ENCODE measurements at places on chromosomes 16 and 17.
A peak's percentile ranks its signal among the peaks of the same experiment; 100 is the strongest.

- DNase-seq = no peak
Observed at GRCh38 chr17:2393954-2394749, 6.7 kb downstream of the MNT start.

- DNase-seq = no peak
Observed at GRCh38 chr17:20071824-20072691, 62.9 kb downstream of the SPECC1 start.

DNA sequence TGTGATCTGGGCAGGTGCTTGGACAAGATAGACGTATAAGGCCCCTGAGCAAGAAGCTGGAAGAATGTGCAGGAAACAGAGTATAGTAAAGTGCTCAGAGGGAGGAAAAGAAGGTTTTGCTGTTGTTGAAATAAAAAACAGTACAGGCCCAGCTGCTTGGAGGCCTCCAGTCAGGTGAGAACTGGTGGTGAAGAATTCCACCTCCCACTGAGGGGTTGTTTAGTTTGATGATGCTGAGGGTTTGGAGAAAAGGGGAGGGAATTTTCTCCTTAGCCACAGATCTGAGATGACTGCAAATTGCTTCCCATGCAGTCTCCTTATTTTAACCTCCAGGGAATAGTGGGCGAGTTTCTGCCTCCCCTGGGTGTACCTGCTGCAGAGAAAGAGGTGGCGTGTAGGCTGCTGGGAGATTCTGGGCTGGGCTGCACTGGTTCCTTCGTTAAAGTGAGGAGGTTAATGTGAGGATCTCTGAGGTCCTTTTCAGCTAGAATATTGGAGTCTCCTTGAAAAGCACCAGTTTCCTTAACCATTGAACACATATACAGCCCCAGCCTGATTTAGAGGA is 25.8 kb downstream of the SMPD3 start:
- no peak for DNase-seq

GRCh38 chr16:47970291-47970931 is 185.4 kb downstream of the ABCC12 start:
- no peak for DNase-seq

DNA sequence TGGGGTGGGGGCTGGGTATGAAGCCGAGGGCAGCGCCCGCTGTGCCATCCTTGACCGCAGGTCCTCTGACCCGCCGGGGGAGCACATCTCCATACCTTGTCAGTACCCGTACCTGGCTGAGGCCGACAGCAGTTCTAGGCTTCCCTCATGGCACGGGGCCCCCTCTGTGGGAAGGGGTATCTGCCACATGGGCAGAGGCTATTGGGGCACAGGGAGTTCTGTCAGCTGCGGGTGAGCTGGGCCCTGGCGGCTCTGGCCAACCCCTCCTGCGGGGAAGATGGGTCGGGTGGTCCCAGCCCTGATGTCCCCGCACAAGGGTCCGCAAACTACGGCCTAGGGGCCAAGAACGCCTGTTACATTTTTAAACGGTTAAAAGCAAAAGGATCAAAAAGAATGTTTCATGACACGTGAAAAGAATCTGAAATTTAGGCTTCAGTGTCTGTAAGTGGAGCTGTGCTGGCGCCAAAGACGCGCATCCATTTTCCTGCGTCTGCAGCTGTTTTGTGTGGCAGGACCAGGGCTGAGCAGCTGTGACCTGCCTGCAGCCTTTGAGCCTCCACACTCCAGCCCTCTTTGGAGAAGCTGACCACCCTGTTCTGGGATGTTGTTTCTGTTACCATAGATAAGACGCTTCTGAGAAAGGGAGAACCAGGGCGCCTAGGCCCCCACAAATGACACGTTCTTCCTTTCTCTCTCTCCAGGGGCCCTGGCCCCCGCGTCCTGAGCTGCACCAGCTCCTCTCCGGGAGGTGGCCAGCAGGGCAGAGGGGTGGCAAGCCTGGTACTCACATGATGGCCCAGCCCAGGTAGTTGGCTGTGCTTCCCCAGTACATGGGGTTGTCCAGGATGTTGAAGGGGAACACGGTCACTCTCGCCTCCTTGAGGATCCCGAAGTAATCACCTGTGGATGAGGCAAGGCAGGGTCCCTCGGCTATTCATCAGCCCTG is 12.7 kb upstream of the RASD1 start:
- no peak for DNase-seq

DNA sequence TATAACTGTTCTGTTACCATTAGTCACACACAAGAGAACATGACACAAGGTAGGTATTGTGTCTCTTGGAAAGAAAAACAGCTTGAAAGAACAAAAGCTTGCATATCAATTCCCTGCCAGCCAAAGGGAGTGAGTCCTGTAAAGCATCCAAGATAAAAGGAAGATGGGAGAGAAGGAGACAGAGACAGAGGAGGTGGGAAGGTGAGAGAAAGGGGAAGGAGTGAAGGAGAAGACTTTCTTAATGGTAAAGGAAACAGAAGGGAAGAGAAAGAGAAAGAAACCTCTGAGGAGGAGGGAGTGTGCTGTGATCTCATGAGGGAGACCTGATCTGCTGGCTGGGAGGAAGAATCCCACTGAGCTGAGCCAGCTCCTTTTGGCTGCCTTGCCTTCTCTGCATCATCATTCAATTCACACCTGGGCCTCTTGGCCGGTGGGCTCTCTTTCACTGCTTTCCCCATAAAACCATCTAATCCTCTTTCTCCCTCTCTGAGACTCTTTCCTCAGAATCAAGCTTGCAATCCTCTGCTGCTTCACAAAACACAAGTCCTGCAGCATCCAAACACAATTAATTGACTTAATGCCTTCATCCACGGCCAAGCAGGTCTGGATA is 271.6 kb downstream of the ABCC12 start:
- no peak for DNase-seq

DNA sequence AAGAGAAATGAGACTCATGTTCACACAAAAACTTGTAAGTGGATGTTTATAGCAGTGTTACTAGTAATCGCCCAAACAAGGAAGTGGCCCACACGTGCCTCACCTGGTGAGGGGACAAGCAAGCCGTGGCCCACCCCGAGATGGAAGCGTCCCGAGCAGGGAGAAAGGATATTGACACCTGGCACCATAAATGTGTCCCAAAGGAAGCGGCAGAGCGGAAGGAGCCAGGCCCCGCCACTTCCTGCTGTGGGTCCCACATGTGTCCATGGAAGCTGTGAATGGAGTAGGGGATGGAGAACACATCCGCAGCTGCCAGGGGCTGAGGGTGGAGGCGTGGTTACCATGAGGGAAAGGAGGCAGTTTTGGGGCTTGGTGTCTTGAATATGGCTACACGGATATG is 18.9 kb downstream of the KCNJ18 start:
- no peak for DNase-seq

DNA sequence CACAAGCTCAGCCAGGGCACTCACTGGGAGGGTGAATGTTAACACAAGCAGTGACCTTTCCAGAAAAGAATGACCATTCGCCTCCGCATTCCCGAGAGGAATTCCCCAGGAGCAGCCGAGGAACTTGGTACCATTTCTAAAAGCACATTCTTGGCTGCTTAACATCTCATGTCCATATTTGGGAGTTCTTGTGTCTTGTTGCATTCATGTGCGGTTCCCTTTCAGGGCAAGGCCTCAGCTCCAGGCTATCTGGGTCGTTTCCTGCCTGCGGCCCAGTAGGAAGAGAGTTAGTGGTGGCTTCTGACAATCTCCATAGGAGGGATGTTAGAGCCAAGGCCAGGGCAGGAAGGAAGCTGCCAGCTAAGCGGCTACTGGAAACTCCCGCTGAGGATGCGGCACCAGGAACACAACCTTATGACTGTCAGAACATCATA is 27.8 kb upstream of the MEAK7 start:
- no peak for DNase-seq

DNA sequence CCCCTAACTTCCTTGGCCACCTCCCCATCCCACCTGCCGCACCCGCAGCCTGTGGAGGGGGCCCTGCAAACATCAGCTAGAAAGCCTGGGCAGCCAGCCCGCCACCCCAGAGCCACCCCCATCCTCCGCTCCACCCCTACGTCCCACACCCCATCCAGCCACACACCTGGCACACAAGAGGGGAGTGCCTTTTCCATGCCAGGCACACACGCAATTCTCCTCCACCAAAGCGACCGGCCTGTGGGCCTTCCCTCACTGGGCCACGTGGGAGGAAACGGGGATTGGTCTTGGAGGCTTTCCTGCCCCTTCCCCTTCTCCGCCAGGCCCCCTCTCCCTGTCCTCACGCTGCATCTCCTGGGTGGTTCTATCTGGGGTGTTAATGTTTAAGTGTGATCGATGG is 48.7 kb upstream of the TNRC6C start:
- DNase-seq = no peak

DNA sequence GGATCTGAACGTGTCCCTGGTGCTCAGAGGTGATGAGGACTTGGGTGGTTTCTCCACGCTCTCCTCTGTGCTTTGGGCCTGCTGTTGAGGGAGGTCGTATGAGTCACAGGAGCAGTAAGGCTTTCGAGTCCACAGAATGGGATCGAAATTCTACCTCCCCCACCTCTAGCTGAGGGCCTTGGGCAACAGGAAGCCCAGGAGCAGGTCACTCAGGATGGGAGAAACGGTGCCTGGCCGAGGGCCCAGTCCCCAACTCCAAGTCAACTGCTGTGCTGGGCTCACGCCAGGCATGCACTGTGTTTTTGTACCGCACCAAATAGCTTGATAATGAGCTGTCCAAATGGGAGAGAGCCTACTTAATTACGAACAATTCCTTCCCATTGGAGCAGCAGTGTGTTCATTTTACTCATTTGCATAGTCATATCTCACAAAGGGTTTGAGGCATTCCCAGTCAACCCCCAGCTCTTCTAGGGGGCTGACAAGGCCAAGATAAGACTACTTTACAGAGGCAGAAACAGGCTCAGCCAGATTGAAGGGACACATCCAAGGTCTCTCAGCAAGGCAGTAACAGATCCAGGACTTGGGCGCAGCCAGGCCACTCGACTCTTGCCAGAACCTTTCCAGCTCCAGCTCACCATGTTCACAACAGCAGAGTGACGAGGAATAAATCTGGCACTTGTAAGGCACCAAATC is 53.6 kb downstream of the WNT3 start:
- DNase-seq = no peak

- peak; percentile 93 for DNase-seq
Observed at GRCh38 chr16:66521951-66522771, 27.8 kb downstream of the TK2 start.

DNA sequence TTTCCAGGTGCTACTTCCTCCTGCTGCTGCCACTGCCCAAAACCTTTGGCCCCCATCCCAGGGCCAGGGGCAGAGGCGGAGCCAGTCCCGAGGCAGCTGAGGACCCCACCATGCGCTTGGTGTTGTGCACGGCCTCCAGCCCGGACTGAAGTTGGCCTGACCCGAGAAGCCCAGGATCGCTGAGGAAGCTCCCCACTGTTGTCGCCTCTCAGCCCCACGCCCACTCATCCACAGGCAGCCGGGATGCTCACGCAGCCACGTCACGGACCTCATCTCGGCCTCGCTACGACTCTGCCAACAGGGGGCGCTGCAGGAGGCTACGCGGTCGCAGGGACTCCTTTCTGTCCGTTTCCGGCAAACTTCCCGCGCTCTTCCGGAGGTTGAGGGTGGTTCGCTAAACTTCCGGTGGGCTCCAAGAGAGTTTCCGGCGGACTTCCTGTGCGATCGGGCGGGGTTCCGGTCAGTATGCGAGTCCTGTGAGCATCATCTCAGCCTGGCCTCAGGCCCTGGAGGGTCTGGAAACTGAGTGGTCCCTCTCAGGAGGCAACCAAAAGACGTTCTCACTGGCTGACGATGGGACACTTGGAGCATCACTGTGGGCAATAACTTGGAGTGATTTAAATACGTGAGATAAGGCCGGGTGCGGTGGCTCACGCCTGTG is 12.4 kb downstream of the ZG16B start:
- peak; percentile 90 for DNase-seq

DNA sequence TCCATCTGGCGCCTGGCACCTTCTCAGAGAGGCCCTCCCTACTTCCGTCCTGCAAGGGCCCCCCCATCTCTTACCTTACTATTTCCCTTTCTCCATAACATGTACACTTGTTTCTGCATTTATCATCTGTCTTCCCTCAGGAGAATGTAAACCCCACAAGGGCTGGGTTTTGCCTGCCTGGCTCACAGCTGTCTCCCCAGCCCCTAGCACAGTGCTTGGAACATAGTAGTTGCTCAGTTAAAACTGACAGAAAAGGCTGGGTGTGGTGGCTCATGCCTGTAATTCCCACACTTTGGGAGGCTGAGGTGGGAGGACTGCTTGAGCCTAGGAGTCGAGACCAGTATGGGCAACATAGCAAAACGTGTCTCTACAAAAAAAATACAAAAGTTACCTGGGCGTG is 5.7 kb upstream of the SNN start:
- no peak for DNase-seq

GRCh38 chr16:590188-590814 is 435 bp downstream of the RAB40C start:
- no peak for DNase-seq

DNA sequence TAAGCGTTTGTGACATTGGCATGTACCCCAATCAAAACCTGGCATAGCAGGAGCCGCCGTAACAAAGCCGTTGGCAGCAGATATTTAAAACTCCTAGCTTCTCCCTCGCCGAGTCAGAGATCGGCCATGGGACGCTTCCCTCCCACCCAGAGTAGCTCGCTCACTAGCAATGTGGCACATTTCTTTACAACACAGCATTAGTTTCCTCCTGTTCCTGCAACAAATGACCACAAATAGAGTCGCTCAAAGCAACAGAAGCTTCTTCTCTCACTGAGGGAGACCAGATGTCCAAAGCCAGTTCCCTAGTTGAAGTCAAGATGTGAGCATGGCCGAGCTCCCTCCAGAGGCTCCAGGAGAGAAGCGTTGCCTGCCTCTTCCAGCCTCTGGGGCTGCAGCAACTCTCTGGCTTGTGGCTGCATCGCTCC is 106.7 kb downstream of the RBFOX3 start:
- no peak for DNase-seq

DNA sequence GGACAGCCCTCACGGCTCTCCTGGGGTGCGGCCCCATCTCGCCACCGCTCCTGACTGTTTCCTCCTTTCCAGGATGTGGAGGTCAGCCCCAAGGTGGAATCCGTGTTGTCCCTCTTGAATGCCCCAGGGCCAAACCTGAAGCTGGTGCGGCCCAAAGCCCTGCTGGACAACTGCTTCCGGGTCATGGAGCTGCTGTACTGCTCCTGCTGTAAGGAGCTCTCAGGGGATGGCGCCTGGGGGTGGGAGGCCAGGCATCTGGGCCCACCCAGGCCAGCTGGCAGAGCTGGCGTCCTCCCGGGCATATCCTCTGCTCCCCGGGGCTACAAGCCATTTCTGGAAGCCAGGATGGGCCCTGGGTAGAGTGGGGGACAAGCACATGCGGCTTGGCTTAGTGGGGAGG is 13.2 kb downstream of the IL34 start:
- DNase-seq = no peak

GRCh38 chr16:3095869-3096268 is 3.2 kb downstream of the ZSCAN10 start:
- DNase-seq = peak; percentile 65

- no peak for DNase-seq
Observed at GRCh38 chr16:57788252-57788841, 13.9 kb downstream of the KIFC3 start.

GRCh38 chr16:56610017-56610608 is 1.7 kb downstream of the MT2A start:
- DNase-seq = peak; percentile 75

DNA sequence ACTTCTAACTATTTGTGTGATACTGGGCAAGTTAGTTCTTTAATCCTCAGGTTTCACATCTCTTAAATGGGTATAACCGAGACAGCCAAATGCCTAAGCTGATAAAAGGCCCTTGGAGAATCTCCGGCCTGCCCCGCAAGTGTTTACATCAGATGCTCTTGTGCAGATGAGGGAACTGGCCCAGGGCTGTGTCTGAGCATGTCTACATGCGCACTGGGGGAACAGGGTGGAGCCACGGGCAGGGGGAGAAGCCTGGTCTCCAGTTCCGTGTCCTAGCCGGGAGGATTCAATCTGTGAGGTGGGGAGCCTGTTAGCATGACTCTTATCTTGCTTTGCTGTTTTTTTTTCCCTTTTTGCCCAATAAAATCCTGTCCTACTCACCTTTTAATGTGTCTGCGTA is 222.9 kb downstream of the CDH8 start:
- no peak for DNase-seq

All from activated T-cell treated with anti-CD3 and anti-CD28 coated beads, Interleukin-2, amount 50 U/mL, for 24 hours (primary cell).